ENCODE measurements at places on chromosomes 3 and 15.

GRCh38 chr3:169668072-169668956 is 4.8 kb upstream of the MECOM start:
- no peak for DNase-seq

DNA sequence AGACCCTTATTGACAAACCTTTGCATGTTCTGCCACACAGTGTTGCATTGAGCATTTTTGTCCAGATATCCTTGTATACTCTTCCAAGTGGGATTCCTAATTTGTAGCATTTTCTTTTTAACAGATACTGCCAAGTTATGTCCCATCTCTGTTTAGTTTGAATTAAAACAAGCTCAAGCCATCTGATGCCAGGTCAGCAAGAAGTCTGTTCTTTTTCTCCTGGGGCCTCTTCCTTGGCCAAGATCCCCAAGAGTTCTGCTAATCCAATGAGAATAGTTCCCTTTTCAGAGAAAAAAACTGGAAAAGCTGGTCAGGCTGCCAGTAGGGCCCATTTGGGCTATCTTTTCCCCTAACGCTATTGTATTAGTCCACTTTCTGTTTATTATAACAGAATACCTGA is 29.8 kb downstream of the GLDN start:
- DNase-seq = no peak

DNA sequence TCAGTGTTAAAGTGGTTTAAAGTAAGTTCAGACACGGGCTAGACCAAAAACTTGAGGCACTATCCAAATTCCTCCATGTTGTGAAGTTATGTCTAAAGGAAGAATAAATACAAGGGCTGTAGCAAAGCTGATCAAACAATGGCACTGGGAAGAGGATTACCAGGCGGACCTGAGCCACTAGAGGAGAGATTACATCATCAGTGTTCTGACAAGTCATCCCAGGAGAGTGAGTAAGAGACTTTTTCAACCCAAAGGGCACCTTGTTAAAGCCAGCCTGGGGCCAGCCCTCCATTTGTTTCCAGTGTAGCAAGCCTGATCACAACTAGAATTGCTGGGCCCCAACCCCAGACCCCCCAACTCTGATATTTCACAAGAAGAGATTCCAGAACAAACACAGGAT is 166.9 kb downstream of the DCLK3 start:
- no peak for DNase-seq

DNA sequence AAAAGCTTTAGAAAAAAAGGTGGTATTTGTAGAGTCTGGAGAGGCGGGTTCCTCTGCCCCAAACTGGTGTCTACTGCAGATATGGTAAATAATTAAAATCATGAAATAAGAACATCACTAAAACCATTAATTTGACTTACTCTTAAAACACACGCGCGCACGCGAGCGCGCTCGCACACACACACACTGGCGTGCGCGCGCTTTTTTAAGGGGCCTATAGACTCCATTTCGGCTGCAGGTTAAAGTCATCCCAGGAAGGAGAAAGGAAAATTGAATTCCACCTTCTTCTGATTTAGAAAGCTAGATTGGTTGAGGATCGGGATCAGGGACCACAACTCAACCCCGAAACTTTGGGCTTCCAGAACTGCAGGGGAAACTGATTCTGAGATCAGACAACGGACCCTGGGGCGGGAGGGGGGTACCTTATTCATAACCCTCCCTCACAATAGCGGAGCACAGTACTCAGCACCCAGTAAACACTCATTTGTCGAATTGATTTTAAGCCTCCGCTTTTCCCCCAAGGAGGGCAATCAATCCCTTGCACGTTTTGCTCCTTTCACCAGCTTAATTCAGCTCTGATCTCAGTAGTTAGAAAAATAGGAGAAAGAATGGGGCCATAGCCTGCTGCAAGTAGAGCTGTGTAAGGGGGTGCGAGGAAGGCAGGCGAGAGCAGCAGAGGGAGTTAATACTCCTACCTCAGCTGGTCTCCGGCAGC is 509 bp upstream of the LRRC3B start:
- DNase-seq = no peak

DNA sequence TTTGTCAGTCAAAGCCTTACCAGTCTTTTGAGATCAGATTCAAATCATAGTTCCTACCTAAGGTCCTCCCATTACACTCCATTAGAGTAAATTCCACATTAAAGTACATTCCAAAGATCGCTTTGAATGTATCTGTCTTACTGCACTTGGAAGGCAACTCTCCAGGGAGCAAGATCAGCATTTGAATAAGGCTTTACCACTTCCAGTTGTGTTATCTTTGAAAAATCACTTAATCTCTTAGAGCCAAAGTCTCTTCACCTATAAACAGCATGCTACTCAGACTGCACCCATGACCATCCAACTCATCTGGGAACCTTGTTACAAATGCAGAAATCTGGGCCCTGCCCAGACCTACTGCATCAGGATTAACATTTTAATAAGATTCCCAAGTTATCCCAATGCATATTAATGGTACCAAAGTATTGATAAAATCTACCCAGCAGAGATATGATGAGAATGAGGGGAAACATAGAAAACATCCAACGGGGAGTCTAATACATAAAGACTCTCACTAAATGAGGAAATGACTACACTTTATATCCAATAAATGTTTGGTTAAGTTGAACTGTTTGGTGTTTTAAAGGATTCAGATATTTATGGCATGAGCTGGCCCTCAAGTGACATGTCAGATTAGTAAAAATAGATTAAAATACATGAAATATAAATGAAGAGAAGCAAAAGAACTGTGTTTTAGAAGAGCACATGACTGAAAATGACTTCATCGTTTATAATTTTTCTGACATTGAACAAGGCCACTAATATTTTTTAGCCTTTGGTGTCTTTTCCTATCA is 75.9 kb downstream of the TNIK start:
- DNase-seq = no peak

DNA sequence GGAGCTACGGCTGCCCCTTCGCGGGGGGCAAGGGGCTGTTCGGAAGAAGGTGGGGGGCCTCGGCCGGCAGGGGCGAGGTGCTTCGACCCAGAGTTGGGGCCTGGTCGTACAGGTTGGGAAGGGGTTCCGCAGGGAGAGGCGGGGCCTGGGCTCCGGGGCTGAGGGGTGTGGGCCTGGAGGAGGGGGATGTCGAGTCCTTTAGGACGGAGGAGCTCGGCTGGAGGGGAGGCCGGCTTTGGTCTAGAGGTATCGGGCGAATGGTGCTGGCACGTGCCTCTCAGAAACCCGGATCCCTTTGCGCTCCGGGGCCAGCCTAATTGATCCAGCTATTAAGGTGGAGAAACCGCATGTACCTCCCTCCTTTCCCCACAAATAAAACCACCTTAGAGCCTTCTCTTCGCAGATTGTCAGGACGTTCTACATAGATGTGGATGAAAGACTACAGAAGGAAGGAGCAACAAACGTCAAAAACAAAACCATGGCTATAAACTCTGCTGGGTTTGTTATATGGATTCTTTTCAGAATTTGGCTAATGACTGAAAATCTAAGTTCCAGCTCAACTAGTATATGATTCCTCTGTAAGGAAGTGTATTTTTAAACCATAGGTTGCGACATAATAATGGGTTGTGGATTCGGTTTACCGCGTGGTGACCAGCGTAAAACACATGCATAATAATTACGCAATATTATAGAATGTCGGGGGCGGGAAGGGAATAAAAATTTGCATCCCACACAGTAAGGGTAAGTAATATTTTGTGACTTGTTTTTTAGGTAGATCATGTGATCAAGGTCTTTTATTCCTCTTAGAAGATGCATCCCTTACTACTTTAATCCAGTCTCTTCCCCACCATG is 644 bp upstream of the NGLY1 start:
- DNase-seq = no peak

DNA sequence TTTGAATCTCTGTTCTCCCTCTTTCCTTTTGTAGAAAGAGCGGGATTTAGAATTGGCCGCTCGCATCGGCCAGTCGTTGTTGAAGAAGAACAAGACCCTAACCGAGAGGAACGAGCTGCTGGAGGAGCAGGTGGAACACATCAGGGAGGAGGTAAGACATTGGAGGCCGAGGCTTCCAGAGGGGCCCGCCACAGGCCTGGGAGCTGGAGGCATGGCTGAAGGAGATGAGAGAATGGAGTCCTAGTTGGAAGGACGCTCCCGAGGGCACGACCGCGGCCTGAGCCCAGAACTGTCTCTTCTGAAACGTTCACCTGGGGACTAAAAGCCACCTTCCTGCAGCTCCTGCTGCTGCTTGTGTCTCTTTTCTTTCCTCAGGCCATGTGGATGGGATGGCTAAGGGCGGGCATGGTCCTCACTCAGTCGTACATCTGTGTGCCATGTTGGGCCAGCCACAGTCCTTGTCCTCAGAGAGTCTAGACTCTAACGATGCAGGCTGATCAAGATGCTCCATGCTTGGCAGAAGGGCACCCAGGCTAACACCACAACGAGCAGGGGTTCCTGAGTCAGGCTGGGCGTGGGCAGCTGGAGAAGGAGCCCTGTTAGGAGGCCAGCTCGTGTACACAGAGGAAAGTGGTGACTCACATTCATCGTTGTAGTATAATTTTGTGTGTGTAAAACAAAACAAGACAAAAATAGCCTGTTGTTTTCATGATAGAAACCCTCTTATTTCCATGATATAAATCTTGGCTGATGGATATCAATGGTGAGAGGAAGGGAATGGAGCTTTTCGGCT is 81.1 kb downstream of the CCK start:
- no peak for DNase-seq

DNA sequence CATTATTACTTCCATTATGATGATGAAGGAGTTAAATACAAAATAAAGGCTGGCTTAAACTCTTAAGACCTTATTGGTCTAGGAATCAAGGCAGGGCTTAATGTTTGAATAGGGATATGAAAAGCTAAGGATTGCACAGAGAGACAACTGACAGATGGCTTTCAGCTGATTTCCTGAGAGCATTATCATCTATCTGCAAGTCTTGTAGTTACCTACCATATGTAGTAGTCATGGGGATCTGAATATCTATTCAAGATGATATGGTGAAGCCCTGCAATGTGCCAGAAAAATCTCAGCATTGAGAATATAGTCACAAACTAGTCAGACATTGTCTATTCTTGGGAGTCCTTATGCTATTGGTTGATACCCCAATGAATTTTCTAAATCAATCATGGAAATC is 47.5 kb upstream of the CHMP2B start:
- no peak for DNase-seq

DNA sequence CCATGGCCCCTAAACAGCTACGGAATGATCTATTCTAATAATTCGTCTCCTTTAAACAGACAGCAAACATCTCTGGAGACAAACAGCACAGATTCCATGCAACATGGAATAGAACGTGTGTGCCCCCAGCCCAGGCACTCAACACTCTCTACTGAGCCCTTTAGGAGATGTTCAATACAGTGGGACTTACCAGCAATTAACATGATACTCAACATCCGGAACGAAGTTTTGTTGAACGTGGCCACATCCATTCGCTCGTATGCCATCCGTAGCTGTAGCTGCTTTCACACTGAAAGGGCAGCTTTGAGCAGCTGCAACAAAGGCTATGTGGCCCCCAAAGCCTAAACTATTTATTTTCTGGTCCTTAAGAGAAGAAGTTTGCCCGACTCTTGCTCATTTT is 3.5 kb downstream of the ADAMTS17 start:
- no peak for DNase-seq

GRCh38 chr3:141056751-141057171 is 5.6 kb downstream of the SPSB4 start:
- no peak for DNase-seq

GRCh38 chr3:166444336-166444735 is 607.1 kb upstream of the BCHE start:
- no peak for DNase-seq

GRCh38 chr3:194586836-194587235 is 46.4 kb downstream of the TMEM44 start:
- DNase-seq = no peak

- DNase-seq = no peak
Measured at GRCh38 chr3:154981201-154981600, 98.9 kb upstream of the MME start.

DNA sequence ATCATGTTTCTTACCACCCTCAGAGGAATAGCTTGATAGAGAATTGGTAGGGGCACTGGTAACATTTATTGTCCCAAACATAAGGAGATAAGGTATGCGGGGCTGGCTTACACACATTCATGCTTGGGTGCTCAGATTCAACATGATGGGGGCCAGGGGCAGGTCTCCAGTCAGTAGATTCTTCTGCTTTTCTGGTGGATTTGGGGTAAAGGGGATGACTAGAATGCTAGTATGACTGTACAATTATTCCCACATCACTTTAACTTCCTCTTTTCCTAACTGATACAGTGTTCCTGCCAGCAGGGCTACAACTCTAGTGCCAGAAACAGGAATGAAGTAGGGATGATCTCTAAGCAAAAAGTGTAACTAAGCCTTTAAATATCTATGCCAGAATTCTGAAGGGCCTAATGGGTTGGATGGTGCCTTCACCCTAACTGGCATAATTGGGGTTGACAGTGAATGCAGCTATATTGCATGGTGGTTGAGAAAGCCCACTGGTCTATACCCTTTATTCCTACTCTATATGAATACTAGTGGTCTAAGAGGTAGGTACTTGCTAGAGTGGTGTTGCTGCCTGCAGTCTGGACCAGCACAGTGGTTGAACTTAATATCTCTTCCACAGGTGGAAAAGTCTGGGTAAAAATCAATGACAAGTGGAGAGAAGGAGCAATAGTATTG is 117.4 kb downstream of the IL12A start:
- DNase-seq = no peak

DNA sequence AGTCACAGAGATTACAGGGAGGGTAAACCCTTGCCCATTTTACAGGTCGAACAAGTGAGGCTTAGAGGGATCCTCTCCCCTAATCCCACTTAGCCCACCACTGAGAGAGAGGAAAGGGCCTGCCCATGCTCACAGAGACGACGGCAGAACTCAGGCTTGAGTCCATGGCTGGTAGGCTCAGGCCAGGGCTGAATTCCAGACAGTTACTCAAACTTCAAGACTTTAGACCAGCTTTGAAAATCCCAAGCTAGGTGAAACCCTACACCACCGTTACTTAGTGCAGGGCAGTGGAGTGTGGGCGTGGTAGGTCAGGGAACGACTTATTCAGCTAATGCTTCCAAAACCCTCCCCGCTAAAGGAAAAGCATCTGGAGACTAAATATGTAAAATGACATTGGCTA is 16.4 kb downstream of the GRIP2 start:
- DNase-seq = no peak

DNA sequence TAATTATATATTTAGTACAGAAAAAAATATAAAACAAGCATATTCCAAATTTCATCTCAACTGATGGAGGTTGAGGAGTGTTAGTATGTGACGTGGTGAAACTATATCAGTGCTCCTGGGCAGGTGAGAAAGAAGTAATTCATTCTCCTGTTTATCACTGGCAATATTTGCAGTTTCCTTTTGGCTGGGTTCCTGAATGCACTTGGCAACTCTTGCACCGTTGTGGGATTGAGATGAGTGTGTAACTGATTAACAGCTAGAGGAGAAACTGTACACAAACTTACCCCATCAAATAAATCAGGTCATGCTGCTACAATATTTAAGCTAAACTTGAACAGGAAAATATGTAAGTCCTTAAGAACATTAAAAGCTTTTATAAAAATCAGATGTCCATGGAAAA is 2.1 kb upstream of the ATP13A4 start:
- DNase-seq = no peak

GRCh38 chr3:182364323-182364722 is 429.0 kb upstream of the ATP11B start:
- DNase-seq = no peak

- DNase-seq = no peak
Measured at GRCh38 chr15:73792415-73792814, 39.3 kb upstream of the INSYN1 start.
